ENCODE measurements at places on chromosomes 16 and 17.
A peak's percentile ranks its signal among the peaks of the same experiment; 100 is the strongest.

GRCh38 chr17:80119839-80120238, 18.5 kb downstream of the GAA start:
- no peaks in the 10 kb centered on the region for H3K36me3 ChIP-seq
- H3K27me3 ChIP-seq = no peaks in the 10 kb centered on the region
- DNase-seq = no peak

GRCh38 chr17:2101448-2102257, 46.8 kb downstream of the HIC1 start:
- H3K27ac ChIP-seq = peak overlapping the region; percentile 45
- no peaks in the 10 kb centered on the region for H3K27me3 ChIP-seq
- H3K4me1 ChIP-seq = peaks cover 11% of the 10 kb centered on the region
- peak; percentile 90 for DNase-seq

- no peaks in the 10 kb centered on the region for H3K27me3 ChIP-seq
- H3K4me1 ChIP-seq = no peaks in the 10 kb centered on the region
- no peak overlapping the region for H3K4me3 ChIP-seq
- H3K36me3 ChIP-seq = no peaks in the 10 kb centered on the region
These were observed 88.4 kb downstream of the RBFOX3 start for GRCh38 chr17:79522414-79522813.

GRCh38 chr17:40909755-40910154, 24.7 kb upstream of the KRT20 start:
- H3K27ac ChIP-seq = peak overlapping the region; percentile 91
- no peaks in the 10 kb centered on the region for H3K27me3 ChIP-seq
- H3K4me1 ChIP-seq = peaks cover 25% of the 10 kb centered on the region

- no peak overlapping the region for H3K4me3 ChIP-seq
- H3K4me1 ChIP-seq = no peaks in the 10 kb centered on the region
- H3K36me3 ChIP-seq = no peaks in the 10 kb centered on the region
- no peaks in the 10 kb centered on the region for H3K27me3 ChIP-seq
These were observed 260.8 kb upstream of the CACNG5 start for GRCh38 chr17:66574123-66574522.
